ENCODE measurements at places on chromosomes 7 and 10.

DNA sequence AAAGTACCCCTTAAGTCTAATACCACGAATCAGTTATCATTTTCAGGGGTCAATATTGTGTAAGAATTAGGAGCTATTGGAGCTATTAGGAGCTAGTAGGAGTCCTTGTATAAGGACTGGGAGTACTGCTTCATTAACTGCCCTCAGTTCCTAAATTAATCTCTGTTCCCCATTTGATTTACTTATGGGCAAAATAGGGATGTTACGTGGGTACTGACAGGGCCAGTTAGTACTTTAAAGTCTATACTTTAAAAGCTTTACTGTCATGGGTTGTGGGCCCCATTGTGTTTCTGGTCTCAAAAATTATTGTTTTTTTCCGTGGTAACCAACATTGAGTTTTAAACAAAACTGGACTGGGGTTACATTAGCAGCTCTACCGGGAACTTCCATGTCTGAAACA lies 60.3 kb downstream of the PRKAR2B start:
- no peak for DNase-seq

DNA sequence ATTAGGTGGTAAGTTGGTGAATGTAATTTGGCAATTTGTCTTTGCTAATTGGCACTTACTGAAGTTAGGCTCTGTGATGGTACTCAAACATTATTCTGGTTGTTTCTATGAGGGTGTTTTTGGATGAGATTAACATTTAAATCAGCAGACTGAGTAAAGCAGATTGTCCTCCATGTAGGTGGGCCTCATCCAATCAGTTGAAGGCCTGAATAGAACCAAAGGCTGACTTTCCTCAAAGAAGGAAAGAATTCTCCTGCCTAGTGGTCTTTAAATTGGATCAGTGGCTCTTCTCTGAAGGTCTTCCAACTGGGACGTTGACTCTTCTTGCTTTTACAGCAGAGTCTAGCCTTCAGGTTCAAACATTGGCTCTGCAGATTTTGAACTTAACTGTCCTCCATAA lies 278.3 kb downstream of the KIF20B start:
- no peak for DNase-seq

- no peak for DNase-seq
Measured at GRCh38 chr7:101174322-101174854, 5.7 kb downstream of the NAT16 start.

GRCh38 chr10:3186368-3186767 lies 13.8 kb upstream of the PITRM1 start:
- no peak for DNase-seq

DNA sequence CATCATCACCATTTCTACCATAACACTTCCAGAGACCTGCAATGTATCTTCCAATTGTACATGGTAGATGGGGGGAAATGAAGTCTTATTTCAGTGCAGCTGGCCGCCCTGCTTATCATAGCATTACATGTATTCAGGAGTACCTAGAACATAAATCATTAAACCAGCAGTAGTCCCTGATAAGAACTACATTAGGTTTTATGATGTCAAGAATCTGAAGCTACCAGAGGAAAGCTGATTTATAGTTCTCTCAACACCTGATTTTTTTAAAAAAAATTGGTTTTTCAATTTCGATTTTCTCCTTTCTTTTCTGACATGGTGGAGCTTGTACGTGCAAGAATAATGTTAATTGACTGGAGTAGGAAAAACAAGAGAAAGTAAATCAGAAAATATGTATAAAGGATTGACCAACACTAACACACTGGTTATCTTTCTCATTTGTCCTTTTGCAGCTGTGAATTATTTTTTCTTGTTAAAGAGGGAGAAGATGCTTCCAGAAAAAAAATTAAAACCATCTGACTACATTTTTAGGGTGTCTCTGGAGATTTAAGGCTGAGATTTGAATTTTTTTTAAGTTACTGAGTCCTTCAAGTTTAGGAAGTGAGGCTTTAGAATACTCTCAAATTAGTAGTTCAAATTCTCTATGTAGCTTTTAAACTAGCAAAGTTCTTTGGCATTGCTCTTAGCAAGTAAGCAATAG lies 59.1 kb downstream of the CSTF2T start:
- DNase-seq: no peak

GRCh38 chr7:93836116-93836515 lies 54.4 kb downstream of the TFPI2 start:
- no peak for DNase-seq

- DNase-seq: no peak
Measured at GRCh38 chr10:7027237-7027912, 383.5 kb downstream of the SFMBT2 start.

- no peak for DNase-seq
Measured at GRCh38 chr7:12898004-12898403, 210.6 kb downstream of the ARL4A start.

- DNase-seq: no peak
Measured at GRCh38 chr7:99195867-99196266, 12.0 kb downstream of the KPNA7 start.

- no peak for DNase-seq
Measured at GRCh38 chr10:76299501-76299900, 868.1 kb downstream of the LRMDA start.

Data from Peyer's patch (tissue), 4 donors.